Esophagus squamous epithelium (tissue), 5 donors: ENCODE measurements at places on chromosomes 11 and 22.

GRCh38 chr22:24207264-24208011 lies 26.2 kb downstream of the SUSD2 start:
- no peak for DNase-seq

DNA sequence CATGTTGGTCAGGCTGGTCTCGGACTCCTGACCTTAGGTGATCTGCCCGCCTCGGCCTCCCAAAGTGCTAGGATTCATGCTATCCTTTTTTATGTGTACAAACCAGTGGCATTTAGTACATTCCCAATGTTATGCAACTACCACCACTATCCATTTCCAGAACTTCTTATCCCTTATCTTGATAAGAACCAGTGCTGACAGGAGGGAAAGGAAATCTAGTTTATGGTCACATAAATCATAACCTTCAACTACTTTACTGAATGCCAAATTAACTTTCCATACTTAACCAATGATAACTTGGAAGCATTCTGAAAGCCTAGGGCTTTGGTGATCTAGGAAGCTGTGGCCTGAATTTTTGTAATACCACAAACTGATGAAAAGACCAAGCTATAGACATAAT lies 170.4 kb downstream of the SWAP70 start:
- no peak for DNase-seq

GRCh38 chr11:121755191-121755590 lies 302.4 kb upstream of the SORL1-AS1 start:
- DNase-seq, result no peak

DNA sequence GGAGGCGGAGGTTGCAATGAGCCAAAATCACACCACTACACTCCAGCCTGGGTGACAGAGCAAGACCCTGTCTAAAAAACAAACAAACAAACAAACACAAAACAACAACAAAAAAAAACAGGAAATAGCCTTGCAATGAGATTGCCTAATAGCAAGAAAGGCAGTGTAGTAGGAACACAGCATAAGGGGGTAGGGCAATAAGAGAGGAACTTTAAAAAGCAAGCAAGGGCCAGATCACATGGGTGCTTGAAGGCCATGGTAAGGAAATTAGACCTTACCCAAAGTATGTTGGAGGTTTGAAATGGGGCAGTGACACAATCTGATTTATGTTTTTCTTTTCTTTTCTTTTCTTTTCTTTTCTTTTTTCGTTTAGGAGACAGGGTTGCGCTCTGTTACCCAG lies 34.7 kb upstream of the NRIP3 start:
- no peak for DNase-seq

GRCh38 chr22:40747361-40747760 lies 68.1 kb downstream of the MCHR1 start:
- DNase-seq, result no peak

- no peak for DNase-seq
Observed at GRCh38 chr11:124543554-124543953, at the start of gene OR8B12. Gene OR8B12 (minus strand): TSS chr11:124543654. CDS start chr11:124543654, 0 bp downstream.

DNA sequence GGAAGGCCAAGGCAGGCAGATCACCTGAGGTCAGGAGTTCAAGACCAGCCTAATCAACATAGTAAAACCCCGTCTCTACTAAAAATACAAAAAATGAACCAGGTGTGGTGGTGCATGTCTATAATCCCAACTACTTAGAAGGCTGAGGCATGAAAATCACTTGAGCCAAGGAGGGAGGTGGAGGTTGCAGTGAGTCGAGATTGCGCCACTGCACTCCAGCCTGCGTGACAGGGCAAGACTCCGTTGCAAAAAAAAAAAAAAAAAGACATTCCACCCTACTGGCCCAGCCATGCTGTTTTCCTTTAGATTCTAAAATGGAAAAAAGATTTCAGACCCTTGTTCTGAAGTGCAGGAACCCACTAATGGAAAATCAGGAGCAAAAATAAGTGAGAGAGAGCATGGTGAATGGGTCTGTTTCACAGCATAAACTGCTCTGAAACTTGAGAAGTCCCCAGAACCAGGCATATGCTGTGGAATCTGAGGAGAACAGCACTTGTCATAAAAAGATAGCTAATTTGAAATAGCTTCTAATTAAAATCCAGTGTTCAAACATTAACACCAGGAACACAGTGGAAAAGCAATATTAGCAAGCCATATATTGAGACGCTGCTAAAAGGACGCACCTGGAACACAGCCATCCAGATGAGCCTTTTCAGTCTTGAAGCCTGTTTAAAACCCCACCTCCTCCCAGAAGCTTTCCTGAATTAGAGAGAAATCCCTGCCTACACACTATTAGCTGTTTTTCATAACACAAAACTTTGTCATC lies 66.3 kb upstream of the CHRM4 start:
- no peak for DNase-seq

DNA sequence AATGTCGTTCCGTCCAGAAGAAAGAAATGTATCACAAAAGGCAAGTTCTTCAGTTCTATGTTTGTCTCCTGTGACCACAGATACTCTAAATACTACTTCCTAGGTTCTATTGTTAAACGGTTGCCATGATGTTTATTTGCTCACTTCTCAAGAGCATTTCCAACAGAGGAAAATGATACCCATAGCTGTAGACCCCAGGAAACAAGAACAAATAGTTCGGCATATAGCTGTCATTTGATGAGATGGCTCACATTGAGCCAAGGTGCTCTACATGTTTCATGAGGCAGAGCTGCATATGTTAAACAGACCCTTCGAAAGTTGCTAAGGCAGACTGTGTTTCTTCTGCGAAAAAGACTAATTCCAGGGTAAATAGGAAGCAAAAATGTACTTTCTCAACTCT lies 15.4 kb upstream of the ANGPTL5 start:
- no peak for DNase-seq

DNA sequence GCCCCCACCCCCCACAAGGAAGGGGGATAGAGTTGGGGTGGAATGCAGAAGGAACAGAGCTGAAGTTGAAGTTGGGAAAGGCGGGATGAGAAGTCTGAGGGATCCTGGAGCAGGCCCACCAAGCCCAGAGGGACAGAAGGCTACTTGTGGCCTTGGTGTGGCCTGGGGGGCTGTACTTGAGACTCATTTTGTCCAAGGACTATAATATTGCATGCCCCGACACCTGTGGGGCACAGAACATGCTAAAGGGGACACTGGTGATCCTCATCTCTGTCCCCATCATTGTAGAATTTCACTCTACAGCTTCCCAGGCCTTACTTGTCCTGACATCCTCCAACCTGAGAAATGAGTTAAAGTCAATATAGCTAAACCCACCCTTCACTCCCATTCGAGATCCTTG lies 1.3 kb downstream of the ESAM start:
- DNase-seq, result no peak
